Osteocyte (in vitro differentiated cells): ENCODE measurements at places on chromosomes 5 and 9.

DNA sequence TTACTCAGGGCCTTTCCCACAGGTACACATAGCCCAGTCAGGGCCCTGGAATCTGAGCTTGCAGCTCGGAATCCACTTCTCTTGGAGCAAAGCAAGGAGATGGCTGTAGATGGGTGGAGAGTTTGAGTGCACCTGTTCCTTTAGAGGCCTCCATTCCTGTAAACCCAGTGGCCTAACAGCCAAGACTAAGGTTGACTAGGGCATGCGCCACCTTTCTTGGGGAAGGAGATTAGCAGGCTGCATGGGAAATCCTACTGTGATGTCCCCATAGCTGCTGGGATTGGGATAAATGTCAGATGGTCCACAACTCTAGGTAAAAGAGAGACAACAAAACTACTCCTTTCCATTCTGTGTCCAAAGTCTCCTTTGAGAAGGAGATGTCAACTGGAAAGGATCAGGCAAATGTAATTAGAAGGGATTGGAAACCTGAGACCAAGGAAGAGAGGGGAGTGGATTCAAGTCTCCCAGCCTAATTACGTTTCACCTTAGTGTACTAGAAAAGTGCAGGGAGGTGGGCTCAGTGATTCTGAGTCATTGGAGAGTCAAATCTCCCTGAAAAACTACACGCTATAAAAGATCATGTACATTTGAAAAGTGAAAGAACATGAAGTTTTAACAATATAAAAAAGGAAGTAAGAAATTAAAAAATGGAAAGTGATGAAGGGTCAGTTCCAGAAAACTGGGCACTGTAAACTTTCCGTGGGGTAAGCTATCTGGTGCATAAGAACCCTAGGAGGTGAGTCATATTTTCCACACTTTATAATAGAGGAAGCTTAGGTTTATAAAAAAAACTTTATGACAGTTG, 104.2 kb downstream of the SEC61B start:
- DNase-seq, result no peak

DNA sequence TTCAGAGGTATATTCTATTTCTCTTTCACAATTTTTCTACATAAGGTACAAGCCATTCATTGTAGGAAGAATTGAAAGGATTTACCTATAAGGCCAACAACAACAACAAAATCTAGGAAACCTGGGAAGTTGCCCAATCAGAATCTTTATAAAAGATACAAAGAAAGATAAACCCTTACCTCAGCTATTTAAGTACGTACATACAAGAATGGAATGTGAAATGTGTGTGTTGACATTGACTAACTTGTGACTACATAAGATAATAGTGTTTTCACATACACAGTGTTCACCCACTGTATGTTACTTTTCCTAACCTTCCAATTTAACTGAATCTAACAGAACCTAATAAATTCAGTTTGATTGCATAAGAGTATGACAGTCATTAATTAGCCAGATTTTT, 154.1 kb downstream of the ADAMTS6 start:
- DNase-seq, result no peak

- DNase-seq, result no peak
Observed at GRCh38 chr9:76677481-76678055, 86.7 kb upstream of the PCA3 start.

DNA sequence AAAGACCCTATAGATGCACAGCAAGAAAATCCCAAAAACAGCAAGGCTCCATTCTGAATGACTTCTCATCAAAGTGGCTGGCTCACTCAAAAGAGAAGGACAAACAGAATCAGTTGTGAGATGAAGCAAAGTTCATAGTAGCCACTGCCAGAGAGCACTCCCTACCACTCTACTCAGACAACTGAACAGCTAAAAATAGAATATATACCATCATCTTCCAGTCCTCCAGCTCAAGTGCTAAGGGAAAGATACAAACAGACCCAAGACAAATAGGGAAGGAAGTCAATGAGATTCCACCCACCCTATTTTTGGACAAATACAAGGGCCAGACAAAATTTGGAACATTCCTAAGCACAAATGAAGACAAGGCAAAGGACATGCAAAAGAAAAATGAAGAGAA, 20.6 kb downstream of the GNAQ start:
- no peak for DNase-seq

DNA sequence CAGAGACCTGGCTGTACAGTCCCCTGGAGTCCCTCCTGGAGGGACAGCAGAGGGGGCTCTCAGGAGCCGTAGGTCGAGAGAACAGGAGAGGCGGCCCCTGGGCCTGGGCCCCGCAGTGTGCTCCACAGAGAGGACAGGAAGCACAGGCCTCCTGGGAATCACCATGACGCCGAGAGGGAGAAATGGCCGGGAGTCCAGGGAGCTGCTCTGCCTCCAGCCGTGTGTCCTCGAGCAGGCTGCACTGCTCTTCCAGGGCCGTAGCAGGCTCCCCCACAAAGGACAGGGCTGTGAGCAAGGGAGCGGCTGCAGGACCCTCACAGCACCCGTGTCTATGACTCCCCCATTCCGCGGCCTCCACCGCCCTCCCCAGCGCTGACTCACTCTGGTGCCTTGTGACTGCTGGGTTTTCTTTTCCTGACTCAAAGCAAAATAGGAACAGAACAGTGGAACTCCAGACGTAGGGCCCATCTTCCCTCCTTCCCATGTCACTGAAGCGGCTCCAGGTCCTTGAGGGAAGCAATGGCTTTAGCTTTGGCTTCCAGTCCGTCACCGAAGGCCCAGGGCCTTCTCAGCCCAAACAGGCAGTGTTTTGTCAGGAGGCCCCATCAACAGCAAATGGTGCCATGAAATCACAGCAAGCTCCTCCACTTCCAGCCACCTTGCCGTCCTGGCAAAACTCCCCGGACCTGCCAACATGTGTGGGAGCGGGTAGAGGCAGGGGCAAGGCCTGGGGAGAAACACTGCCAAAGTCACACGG, 114.2 kb downstream of the LHFPL2 start:
- DNase-seq, result no peak

DNA sequence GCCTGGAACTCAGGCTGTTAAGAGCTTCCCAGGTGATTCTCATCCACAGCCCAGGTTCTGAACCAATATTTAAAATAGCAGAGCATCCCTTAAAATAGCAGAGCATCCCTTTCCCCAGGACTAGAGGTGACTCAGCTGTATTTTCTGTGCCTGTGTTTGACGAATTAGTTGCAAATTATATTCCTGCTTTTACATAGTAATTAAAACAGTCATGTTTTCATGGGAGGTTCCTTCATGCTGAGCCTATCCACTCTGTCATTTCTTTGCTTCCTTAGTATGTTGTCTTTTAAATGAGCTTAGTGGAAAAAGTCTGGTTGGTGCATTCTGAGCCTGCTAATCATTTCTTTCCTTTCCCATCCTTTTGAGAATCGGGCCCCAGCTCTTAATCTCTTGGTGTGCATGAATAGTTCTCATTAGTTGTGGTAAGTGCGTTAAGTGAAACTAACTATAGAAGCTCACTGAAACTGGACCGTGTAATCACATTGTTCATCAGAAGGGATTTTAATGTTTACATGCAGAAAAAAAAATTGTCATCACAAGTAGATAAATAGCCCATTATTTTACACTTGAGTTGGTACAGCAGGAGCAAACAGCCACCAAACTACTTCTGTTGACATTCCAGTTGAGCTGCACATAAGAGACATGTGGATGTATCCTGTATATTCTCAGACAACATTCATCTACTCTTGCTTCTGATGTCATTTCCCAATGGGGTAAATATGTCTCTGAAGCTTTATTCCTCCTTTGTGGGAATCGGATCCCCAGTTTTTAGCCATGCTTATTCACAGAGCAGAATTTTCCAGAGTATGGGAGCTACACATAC, 596.9 kb upstream of the WWC1 start:
- DNase-seq, result no peak

DNA sequence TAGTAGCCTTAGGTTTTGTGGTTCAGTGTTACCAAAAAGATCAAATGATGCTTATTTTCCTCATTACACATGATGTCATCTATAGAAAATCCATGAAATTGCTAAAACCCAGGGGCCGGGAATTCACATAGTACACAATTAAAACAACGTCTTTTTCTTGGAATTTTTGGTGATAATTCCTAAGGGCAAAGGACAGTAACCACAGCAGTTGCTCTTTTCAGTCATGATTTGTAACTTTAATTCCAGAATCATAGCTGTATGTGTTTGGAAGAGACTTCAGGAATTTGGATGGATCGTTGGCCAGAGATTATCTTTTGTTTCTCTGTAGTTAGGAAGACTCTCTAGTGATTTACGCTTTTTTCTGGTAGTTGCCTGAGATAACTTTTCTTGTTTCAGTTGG, 748.7 kb downstream of the TLE4 start:
- DNase-seq, result no peak

- no peak for DNase-seq
Observed at GRCh38 chr9:109341561-109341960, 20.7 kb upstream of the EPB41L4B start.

- DNase-seq, result no peak
Observed at GRCh38 chr5:82676661-82677060, 398.5 kb upstream of the RPS23 start.

- peak; percentile 69 for DNase-seq
Observed at GRCh38 chr9:93569621-93570174, 6.7 kb upstream of the PHF2 start.

DNA sequence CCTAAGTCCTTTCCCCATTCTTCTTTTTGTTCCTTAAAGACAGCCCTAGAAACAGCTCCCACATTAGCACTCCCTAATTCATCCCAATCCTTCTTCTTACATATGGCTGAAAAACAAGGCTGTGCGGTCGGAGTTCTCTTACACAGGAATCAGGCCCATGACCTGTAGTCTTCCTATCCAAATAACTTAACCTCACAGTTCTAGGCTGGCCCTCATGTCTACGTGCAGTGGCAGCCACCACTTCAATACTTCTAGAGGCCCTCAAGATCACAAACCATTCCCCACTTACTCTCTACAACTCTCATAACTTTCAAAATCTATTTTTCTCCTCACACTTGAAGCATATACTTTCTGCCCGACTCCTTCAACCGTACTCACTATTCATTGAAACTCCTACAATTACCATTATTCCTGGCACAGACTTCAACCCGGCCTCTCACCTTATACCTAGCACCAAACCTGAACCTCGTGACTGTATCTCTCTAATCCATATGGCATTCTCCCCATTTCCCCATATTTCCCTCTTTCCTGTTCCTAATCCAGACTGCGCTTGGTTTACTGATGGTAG, 59.3 kb downstream of the RAPGEF6 start:
- DNase-seq, result no peak

- no peak for DNase-seq
Observed at GRCh38 chr5:105752801-105753200, 1917.9 kb downstream of the EFNA5 start.

DNA sequence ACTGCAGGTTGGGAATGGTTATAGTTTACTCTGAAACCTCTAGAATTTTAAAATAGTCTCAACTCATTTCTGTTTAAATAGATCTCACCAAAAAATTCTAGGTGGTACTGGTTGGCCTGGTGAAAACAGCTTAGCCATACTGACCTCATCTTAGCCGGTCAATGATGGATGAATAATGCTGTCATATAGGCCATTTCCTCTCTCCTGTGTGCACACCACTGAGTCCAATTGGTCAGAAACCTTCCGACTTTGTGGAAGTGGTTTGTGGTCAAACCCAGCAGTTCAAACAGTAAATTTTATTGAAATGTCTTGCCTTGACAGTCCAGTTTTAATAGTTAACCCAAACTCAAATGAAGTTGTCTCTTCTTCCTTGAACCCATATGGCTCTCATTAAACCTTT, 98.6 kb downstream of the GIN1 start:
- no peak for DNase-seq

GRCh38 chr9:109401169-109401989, 80.5 kb upstream of the EPB41L4B start:
- no peak for DNase-seq

DNA sequence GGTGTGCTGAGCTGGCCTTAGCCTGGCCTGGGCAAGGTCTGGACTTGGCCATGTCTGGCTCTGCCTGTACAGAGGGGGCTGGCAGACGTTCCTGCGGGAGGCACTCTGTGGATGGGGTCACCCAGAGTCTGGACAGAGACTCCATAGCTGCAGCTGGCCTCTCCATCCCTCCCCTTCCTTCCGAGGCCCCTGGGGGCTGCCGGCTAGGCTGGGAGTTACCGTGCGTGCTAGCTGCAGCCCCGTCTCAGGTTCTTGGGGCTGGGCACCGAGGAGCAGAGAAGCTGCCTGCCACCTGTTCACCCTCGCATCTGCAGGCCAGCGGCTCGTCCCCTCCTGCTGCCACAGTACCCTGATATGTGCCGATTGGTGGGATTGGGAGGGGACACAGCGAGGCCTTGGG, 63.4 kb downstream of the RXRA start:
- no peak for DNase-seq

DNA sequence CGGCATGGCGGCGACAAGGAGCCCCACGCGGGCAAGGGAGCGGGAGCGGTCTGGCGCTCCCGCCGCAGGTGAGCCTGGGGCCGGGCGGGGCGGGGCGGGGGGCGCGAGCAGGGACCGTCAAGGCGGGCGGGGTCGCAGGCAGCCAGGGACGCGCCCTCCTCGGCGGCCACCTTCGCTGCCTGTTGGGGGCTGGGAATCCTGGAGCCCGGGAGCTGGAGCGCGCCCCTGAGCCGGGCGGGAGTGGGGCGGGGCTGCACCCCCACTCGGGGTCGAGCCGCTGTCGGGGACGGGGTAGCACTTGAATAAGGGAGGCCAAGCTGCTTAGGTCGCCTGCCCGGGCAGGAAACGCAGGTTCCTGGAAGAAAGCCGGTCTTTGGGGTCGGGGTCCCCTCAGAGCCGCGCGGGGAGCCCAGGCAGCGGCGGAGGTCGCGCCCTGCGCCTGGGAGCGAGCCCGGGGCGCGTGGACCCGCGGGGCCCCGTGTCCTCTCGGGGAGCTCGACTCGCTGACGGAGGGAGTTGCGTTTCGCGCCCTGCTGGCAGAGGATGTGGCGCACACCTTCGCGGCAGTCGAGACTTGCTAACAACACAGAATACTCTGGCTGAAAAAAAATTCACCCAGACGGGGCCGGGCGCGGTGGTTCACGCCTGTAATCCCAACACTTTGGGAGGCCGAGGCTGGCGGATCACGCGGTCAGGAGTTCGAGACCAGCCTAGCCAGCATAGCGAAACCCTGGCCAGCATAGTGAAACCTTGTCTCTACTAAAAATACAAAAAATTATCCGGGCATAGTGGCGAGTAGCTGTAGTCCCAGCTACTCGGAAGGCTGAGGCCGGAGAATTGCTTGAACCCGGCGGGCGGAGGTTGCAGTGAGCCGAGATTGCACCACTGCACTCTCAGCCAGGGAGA, 552 bp downstream of the OTULINL start:
- no peak for DNase-seq

DNA sequence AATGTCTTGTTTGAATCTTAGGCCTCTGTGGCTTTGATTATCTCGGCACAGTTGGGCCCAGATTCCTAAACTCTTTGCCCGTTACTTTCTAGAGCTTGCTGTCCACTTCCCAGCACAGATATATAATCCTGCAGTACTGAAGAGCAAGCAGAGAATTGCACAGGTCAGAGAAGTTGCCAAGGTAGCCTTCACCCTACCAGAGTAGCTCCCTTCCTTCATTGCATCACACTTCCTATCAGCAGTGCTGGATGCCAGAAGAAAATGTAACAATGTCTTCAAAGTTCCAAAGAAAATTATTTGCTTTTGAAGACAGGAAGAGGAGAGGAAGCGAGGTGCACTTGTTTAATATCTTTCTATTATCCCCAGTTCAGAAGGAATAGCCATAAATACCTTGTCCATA, 38.1 kb upstream of the SPATA31D4 start:
- no peak for DNase-seq
